ENCODE measurements at places on chromosomes 5 and 9. TPM values are rescaled to one million over a fixed set of nuclear protein-coding genes. Genes with fewer than 3 reads are reported as not detected.

Gene LCN9
- total RNA-seq: not detected

Gene C9orf153
- not detected for total RNA-seq

Gene TRAF2
- total RNA-seq: 28.4 TPM

Gene IFNK
- not detected for total RNA-seq

Data from HCT116 (cell line).